ENCODE measurements at places on chromosomes 2 and 18. TPM values are rescaled to one million over a fixed set of nuclear protein-coding genes. Genes with fewer than 3 reads are reported as not detected.

The TEKT4 gene
- total RNA-seq: not detected

The UCN gene
- total RNA-seq: 3.7 TPM

The IGFBP5 gene
- total RNA-seq: 0.14 TPM

The NEMP2 gene
- 16.2 TPM for total RNA-seq
